AG04450 (cell line): ENCODE measurements at places on chromosomes 2 and 18.

DNA sequence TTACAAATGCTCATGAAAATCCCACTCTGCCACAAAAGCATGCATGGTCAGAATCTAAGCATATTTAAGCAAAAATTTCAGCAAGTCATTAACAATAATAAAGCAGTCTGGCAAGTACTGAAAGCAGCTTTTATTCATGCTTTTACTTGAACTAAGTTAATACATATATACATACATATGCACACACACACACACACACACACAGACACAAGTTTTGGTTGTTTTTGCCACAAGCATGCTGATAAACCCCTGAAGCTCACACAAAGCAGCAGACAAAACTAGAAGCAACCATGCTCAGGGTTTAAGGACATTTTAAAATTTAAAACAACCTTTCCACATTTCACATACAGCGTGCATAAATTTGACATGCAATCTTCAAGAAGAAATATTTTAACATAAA is 819.1 kb upstream of the FSHR start:
- no peak for DNase-seq

GRCh38 chr18:5912566-5912965 is 17.2 kb upstream of the TMEM200C start:
- DNase-seq = no peak

DNA sequence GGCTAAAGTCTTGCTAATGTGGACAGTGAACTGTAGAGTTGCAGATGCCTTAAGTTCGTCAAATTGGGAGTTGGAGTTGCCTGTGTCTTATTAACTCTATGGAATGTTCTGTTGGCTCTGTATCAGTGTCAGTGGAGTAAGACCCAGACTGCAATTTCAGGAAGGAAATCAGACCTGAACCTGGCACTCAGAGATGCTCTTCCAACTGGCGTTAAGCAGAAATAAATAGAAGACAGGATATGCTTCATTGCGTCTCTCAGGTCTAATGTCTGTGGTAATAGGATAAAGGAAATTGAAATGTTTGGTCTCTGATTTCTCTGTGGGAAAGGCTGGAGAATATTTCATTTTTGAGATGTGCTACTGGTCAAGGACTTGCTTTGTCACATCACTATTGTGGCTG is 846.7 kb upstream of the ID2 start:
- DNase-seq = no peak

DNA sequence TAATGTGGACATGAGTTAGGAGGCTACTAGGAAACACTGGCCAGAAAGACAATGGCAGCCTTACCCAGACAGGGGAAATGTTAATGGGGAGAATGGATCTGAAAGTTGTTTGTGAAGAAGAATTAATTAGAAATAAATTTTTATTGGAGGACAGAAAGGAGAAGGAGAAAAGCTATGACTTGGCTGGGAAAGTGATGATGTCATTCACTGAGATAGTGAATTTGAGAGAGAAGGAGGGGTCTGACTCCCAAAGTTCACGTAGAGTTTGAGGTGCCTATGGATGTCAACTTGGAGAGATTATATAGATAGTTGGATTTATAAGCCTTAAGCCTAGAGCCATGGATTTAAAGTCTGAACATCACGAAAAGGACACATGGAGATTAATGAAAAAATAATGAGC is 144.6 kb upstream of the ZNF521 start:
- DNase-seq = no peak

- DNase-seq = no peak
Measured at GRCh38 chr18:36634573-36635216, 194.1 kb downstream of the TPGS2 start.

- peak; percentile 1 for DNase-seq
Measured at GRCh38 chr2:198706476-198707082, 751.2 kb downstream of the SATB2 start.

DNA sequence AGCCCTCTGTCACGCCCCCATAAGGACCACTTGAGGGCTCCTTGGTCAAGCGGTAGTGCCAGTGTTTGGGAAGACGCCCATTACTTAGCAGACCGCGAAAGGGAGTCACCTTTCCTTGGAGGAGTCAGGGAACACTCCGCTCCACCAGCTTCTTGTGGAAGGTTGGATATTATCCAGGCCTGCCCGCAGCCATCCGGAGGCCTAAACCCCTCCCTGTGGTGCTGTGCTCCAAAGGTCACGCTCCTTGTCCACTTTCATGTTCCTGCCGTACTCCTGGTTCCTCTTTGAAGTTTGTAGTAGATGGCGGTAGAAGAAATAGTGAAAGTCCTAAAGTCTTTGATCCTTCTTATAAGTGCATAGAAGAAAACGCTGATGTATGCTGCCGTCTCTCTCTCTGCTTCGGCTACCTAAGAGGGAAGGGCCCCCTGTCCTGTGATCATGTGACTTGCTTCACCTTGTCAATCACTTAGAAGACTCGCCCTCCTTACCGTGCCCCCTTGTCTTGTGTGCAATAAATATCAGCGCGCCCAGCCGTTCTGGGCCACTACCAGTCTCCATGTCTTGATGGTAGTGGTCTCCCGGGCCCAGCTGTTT is 1.7 kb upstream of the CATIP start:
- DNase-seq = no peak

DNA sequence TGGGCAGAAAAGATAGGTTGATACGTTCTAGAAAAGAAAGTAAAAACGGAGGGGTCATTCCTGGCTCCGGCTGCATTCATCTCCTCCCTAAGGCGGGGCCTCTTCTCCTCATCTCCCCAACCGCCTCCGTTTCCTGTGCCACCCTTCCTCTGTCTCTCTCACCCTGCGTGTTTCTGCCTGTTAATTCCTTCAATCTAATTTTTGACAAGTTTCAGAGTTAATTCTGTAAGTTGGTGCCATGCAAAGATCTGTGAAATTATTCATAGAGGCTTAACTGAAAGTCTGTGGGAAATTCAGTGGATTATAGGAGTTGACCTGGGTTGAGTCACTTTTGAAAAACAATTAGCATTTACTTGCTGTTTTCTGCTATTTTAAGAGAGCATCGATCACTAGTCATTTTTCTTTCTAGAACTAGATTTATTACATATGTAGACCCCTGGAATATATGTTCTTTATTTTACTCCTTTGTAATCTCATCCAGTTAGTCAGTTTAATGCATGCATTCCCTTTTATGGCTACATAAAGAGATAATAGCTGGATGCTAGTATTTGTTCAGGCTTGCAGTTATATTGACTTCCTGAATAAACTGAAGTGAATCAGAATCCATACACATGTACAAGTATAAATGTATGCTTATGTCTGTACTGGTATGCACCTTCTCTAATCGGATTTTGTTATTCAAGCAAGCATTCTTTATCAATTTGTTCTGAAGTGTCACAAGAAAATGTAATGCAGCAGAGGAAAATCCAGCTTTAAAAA is 91.1 kb downstream of the EML6 start:
- DNase-seq = no peak

- no peak for DNase-seq
Measured at GRCh38 chr2:195238379-195238778, 418.6 kb upstream of the SLC39A10 start.

GRCh38 chr2:42296226-42296625 is 64.8 kb downstream of the COX7A2L start:
- DNase-seq = no peak

DNA sequence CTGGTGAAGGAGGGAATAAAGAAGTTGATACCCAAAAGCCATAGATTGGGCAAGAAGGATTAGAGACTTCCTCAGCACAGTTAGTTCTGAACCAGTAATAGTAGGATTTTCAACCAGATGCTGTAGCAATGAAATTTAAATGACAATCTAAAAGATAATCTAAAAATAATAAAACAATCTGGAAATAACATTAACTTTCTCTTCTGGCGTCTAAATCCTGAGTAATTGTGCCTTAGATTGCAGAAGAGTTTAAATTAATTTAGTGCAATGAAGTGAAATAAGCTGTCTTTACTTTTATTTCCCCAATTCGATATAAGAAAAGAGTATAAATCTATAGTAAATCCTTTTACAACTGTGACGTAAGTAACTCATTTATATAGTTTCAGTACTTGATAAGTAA is 186.8 kb upstream of the DOK6 start:
- DNase-seq = no peak

GRCh38 chr2:219350215-219350614 is 17.7 kb upstream of the RESP18 start:
- no peak for DNase-seq

- DNase-seq = no peak
Measured at GRCh38 chr18:6732952-6733351, 3.4 kb downstream of the ARHGAP28 start.

DNA sequence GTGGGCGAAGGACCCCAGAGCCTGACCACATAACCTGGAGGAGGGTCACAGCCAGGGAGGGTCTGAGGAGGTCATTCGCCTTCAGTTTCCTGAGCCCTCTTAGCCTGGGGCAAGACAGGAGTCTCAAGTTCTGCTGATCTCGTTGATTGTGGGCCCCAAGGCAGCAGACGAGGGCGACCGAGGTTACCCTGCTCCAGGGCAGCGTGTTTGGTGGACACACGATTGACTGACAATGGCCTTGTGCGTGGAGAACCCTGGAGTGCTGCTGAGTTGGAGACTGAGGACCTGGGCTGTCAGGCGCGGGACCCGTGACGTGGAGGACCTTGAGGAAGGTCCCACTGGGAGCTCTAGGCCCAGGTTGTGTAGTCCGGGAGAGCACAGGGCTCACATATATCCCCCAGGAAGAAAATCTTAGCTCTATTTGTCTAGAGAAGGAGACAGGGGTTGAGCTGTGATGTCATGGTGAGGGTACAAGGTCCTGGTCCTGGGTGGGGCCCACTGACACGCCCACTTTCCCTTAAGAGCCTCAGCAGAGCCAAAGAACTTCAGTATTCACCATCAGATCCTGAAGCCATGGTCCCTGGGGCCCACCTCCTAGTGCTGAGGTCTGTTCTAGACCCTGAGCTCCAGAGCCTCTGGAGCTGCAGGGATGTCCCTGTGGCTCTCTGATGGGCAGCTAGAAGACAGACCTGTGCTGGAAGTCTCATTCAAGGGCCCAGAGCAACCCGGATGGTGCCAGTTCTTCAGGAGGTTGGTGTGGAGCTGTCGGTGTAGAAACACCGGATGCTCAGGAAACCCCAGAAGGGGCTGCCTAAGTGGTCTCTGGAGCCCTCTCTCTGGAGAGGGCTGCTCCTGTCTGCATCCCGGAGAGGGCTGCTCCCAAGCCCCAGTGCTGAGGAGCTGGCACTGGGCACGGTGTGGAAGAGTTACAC is 53.1 kb downstream of the DYSF start:
- DNase-seq = no peak

DNA sequence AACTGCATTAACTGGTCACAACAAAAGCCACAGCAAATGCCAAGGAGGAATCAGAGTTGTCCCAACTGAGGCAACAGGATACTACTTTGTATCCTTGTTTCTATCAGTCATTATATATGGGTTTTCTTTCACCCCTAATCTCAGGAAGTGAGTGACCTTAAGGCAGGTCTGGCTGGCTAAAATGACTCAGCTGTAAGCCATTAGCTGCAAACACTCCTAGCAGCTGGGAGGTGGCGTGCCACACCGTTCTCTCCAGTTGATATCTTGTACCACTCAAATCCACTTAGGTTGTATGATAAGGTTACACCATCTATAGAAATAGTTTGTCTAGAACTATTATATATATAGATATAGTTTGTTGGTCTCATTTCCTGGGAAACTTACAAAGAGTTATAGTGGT is 171.1 kb upstream of the MC4R start:
- DNase-seq = no peak

GRCh38 chr2:62941413-62941812 is 109.2 kb upstream of the OTX1 start:
- DNase-seq = no peak

- DNase-seq = no peak
Measured at GRCh38 chr2:200302940-200303727, 3.4 kb upstream of the SPATS2L start.

- no peak for DNase-seq
Measured at GRCh38 chr18:1133541-1133940, 228.9 kb downstream of the ADCYAP1 start.

DNA sequence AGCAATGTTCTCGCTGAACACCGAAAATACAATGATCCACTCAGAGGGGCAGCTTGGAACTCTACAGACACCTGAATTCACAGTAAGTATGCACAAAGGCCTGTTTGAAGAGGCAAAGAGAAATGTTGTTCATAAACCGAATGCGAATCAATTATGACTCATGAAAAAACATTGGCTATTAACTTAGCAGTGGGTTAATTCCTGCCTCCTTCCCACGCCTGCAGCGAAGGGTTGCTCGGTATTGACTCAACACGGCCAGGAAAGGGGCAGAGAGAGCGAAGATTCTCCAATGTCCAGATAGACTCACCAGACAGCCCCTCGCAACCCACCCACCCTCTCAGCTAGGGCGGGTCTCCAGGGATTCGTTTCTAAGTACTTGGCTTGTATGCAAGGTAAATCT is 9.4 kb downstream of the CRACDL start:
- DNase-seq = no peak

DNA sequence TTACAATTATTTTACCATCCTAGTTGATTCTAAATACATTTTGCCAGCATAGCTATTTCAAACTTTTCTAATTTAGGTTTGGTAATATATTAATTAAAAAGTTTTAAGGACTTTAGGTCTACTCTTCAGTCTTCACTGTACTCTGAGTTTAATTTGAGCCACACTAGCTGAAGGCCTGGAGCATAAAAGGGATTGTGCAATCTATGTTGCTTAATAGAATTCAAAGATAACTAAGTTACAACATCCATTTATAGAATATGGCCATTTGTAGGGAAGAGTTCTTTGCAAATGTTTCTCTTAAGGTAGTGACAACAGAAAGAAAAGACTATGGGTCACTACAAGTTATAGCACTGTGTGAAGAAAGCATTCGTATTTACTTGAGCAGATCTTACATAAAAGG is 702.2 kb upstream of the NRXN1 start:
- DNase-seq = peak; percentile 16

GRCh38 chr2:23366720-23367119 is 18.3 kb upstream of the KLHL29 start:
- no peak for DNase-seq

DNA sequence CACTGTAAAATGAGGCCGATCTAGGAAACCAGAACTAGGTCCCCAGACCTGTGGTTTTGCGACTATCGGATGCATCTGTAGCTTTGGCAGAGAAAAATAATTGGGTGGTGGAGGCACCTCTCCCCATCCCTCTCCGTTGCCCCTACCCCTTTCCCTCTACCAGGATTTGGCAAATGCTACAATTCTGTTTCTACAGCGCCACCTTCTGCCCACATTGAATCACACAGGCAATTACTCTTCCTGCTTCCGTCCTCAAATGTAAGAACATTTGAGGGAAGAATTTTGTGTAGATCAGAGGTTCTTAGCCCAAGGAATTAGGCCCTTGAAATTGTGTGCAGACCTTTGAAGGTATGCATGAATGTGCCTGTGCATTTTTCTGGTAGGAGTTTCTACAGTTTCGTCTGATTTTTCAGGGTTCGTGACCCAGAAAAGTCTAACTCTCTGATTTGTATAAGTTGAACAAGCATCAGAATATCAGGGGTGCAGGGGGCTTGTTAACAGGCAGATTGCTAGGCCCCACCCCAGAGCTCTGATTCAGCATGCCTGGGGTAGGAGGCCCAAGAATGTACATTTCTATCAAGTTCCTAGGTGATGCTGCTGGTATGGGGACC is 11.2 kb downstream of the ATP6V1B1 start:
- peak; percentile 27 for DNase-seq

DNA sequence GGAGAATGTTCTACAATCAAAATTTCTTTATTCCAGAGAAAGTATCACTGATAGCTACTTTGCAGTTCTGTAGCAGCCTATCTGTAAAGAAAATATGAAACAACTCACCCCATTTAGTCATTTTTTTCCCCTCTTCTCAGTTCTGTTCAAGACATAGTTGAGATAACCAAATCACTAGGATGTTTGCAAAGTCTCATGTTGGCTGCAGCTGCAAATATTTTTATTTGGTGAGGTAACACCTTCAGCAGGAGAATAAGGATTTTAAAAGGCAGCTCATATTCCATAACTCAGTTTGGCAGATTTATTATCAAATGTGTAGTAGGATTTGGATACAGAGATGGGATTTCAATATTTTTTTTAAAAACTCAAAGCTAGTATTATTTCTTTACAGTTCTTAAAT is 41.0 kb downstream of the HNRNPLL start:
- no peak for DNase-seq
